Fibroblast of skin of abdomen (primary cell): ENCODE measurements at places on chromosomes 6 and 20.
A peak's percentile ranks its signal among the peaks of the same experiment; 100 is the strongest.

GRCh38 chr6:56687551-56687950 is 44.9 kb upstream of the DST start:
- no peak for DNase-seq

- DNase-seq = no peak
These were observed 237.6 kb downstream of the MMUT start for GRCh38 chr6:49225471-49225870.

DNA sequence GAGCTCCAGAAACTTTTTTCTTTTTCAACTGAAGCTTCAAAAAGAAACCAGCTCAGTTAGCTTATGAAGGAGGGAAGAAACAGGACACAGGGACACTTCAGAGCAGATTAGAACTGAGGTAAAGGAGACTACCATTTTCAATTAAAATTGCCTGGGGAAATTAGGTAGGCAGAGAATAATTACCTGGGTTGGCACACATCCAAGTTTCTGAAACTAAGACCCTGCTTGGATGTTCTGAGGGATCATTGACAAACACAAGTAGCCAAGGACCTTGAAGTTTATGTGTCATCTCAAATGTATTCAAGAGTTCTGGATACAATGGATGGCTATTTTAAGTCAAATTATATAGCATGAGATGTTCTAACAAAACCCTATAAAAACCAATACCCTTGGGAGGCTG is 137.6 kb downstream of the PLCB4 start:
- DNase-seq = no peak

GRCh38 chr6:137975188-137975940 is 108.3 kb downstream of the TNFAIP3 start:
- DNase-seq = no peak

DNA sequence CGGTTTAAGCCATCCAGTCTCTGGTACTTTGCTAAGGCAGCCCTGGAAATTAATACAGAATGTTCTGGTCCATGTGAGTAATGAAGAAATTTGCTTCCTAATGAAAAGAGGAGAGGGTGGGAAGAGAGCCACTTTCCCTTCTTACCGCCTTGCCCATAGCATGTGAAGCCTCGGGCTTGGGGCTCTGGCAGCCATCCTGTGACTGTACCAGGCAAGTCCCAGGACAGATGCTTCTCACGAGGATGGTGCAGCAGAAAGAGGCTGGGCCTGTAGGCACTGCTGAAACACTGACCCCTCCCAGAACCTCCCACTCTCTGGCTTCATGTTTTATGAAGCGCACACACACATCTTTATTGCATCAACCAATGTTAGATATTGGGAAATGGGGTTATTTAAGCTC is 74.8 kb downstream of the IYD start:
- DNase-seq = no peak

DNA sequence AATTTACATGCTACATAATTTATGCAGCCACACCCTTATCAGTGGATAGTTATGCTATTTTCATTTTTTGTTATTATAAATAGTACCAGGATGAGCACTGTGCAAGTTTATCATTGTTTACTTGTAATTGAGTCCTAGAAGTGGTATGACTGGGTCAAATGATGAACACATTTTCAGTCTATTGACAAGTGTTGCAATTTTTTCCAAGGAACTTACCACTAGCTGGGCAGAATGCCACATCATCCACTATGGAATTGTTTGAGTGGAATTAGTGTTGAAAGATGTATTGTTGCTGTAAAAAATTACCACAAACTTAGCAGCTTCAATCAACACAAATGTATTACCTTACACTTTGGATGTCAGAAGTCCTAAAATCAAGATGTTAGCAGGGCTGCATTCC is 38.1 kb upstream of the OPN5 start:
- DNase-seq = peak; percentile 46

DNA sequence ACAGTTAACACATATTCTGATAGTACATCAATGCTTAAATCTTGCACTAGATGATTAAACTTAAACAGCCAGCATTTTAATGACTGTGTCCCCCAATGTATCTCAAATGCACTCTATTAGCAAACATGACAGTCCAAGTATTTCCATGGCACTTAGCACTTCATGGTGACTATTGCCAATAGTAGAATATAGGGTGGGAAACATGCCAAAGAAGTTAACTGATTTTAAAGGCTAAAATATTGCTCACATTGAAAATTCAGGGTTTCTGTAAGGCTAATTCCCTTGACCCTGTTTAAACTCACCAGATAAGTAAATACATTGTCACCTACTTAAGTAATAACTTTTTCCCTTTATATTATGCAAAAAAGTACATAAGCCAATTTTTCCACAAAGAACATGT is 266.9 kb downstream of the TBC1D32 start:
- DNase-seq = no peak

GRCh38 chr6:167750956-167751358 is 75.8 kb upstream of the AFDN start:
- DNase-seq = no peak

DNA sequence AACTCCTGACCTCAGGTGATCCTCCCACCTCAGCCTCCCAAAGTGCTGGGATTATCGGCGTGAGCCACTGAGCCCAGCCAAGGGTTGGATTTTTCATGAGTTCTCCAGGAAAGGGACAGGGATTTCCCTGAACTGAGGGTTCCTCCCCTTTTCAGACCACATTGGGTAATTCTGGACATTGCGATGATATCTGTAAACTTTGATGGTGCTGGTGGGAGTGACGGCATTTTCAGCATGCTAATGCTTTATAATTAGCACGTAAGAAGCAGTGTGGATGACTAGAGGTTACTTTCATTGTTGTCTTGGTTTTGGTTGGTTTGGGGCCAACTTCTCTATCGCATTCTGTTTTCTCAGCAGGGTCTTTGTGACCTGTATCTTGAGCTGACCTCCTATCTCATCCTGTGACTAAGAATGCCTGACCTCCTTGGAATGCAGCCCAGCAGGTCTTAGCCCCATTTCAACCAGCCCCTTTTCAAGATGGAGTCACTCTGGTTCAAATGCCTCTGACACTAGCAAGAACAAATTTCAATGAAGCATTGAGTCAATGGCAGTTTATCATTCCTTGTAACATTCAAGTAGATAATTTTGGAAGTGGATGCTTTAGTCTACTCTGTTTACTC is 156.5 kb downstream of the TTLL2 start:
- DNase-seq = no peak

- no peak for DNase-seq
These were observed 174.2 kb downstream of the TSHZ2 start for GRCh38 chr20:53146201-53146891.

GRCh38 chr6:169396554-169397163 is 143.0 kb upstream of the THBS2 start:
- DNase-seq = no peak

DNA sequence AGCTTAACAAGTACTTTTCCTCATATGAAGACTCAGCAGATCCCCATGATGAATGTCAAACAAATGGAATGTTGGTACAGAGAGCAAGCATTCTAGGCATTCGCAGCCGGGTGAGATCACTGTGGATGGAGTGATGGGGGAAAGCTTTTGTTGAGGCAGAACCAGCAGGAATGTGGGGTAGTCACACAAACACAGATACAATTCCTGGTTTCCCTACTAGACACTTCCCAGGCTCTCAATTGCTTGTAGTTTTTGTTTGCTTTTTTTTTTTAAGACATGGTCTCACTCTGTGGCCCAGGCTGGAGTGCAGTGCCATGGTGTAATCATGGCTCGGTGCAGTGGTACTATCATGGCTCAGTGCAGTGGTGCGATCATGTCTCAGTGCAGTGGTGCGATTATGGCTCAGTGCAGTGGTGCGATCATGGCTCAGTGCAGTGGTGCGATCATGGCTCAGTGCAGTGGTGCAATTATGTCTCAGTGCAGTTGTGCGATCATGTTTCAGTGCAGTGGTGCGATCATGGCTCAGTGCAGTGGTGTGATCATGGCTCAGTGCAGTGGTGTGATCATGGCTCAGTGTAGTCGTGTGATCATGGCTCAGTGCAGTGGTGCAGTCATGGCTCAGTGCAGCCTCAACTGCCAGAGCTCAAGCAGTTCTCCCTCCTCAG is 15.4 kb upstream of the IER3 start:
- DNase-seq = peak; percentile 98

DNA sequence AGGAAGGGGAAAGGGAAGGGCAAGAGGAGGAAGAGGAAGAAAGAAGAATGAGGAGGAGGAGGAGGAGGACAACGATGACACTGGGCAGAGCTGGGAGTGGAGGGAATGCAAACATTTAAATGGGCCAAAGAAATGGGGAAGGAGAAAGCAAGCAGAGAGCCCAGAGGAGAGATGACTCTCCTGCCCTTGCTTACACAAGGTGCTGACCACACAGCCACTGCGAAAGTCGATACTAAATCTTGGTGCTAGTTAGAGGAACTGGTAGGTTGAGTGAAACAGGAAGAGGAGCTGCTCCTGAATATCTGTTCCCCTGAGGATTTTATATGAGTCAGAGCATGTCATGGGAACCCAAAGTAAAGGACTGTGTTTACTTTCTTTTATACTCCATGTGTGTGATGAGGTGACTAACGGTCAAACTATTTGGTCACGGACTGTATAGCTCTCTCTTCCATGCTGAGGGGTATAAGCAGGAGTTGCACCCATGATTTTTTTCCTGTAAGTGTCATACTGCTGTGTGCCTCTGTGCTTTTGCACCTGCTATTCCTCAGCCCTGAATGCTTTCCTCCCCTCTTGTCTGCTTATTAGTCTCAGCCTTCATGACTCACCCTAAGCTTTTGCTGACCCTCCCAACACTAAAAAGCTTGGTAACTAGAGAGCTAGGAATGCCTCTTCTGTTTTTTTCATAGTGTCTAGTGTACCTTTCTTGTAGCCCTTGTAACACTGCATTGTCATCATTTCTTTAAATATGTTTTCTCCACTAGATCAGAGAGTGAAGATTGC is 9.5 kb upstream of the PAQR8 start:
- peak; percentile 96 for DNase-seq

DNA sequence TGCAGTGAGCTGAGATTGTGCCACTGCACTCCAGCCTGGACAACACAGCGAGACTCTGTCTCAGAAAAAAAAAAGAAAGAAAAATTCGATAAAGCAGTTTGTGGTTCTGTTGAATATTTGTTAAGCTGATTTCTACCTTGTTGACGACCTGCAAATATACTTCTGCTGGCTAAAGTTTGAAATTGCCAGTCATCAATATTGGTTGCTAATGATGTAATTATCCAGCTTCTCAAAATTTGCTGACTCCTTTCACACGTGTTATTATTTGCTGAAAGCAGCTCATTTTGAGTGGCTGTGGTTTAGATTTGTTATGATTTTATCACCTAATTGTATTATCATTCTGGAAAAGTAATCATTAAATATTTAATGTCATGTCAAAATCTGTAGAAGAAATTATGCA is 774.3 kb downstream of the QKI start:
- DNase-seq = no peak

- DNase-seq = peak; percentile 57
These were observed 4.5 kb downstream of the TEAD3 start for GRCh38 chr6:35492258-35492973.

DNA sequence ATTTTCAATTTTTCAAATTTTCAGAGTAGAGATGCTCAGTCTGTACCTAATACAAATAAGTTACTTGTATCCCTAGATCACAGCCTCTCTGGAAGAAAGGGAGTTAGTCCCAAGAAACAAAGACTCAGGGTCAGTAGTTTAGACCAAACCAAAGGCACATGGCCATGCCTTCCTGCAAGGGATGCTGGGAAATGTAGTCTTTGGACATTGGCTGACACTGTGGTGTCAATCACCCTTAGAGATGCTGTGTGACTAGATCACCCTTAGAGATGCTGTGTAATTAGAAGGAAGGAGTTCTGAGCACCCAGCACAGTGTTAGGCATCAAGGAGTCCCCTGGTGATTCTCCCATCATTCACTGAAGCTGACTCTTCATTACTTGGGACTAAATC is 202.1 kb downstream of the NFATC2 start:
- no peak for DNase-seq

- DNase-seq = no peak
These were observed 29.6 kb downstream of the BACH2 start for GRCh38 chr6:90266905-90267621.
